Activated gamma-delta T cell treated with Interleukin-2 at 50 U/mL for 16 hours (primary cell): ENCODE measurements at places on chromosomes 6 and 20.

GRCh38 chr20:52888096-52888495, 84.1 kb upstream of the TSHZ2 start:
- no peak for DNase-seq

GRCh38 chr6:159525445-159526025, 167.5 kb downstream of the SOD2 start:
- no peak for DNase-seq

GRCh38 chr6:66897576-66897975, 1190.5 kb upstream of the EYS start:
- DNase-seq, result no peak

- DNase-seq, result peak; percentile 6
These were observed at the start of gene SNAP25 for GRCh38 chr20:10218536-10219451. SNAP25 (plus strand) TSS chr20:10218830; CDS start chr20:10275492, 56,662 bp downstream.

DNA sequence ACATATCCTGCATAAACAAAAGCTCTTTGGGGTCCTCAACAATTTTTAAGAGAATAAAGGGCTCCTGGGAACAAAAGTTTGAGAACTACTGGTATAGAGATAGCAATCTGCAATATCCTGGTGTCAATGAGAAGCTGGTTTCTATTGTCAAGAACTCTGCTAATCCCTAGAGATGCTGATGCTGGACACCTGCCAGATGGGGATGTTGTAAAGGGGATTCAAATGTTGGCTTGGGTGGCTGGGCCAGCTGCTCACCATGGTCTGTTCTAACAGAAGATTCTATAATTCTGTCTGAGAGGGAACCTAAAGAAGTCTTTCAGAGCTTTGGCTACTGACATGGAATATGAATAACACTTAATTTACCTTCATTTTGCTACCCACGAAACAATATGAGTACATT, 137.8 kb downstream of the BTBD9 start:
- DNase-seq, result no peak

DNA sequence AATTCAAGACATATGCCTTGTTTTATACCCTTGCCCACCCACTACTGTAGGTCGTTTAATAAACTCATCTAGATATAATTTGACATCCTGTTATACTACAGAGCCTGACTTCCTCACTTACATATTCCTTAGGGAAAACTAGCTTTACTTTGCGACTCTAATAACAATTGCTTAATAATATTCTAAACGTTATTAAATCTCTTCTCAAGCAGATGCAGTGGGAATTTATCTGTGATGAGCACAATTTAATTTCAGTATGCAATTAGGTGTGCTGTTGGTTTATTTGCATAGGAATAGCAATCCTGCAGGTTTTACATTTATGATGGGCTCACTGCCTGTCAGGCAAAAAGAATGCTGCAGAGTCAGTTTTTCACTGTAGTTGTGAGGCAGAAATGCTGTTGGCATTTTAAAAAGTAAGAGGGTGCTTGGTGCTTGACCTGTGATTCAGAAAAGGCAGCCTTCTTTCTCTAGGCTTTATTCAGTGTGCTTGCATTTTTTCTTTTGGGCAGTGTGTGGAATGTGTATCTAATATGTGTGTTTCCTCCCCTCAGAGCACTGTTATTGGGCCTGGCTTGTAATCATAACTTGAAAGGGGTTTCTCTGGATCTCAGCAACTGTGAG, 152.3 kb upstream of the SCGN start:
- no peak for DNase-seq

GRCh38 chr20:33561692-33562601, 72.1 kb downstream of the CBFA2T2 start:
- no peak for DNase-seq

DNA sequence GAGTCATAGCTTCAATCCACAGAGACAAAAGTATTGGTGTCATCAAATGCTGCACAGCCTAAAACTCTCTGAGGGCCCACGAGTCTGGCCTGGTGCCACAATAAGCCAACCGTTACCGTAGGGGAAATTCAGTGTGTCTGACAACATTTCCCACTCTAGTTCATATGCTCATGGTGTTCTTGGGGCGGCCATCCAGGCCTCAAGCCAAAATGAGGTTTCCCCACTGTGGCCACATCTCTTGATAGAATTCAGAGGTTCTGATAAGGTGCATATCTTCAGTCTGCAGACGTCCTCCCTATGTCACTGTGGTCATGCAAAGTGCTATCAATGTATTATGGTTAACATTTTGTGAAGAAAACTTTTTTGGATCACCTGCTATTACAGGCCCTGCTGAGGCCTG, 627.7 kb downstream of the QKI start:
- DNase-seq, result no peak

DNA sequence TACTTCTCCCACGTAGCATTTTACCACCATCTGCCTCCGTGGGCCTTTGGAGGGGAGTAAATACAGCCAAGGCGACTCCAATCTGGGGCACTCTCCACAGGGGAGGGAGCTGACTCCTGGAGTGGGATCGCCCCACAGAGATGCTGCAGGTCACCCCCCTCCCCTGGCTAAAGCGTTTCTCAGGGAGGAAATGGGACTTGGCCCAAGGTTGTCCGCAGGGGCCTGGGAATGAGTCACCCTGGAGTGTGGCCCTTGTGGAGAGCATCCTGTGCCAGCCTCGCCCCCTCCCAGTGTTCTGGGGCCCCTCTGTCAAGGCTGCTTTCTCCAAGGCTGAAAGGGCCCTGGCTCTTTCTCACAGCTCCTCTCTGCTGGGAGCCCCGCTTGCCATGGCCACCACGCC, 84.5 kb upstream of the QKI start:
- no peak for DNase-seq

DNA sequence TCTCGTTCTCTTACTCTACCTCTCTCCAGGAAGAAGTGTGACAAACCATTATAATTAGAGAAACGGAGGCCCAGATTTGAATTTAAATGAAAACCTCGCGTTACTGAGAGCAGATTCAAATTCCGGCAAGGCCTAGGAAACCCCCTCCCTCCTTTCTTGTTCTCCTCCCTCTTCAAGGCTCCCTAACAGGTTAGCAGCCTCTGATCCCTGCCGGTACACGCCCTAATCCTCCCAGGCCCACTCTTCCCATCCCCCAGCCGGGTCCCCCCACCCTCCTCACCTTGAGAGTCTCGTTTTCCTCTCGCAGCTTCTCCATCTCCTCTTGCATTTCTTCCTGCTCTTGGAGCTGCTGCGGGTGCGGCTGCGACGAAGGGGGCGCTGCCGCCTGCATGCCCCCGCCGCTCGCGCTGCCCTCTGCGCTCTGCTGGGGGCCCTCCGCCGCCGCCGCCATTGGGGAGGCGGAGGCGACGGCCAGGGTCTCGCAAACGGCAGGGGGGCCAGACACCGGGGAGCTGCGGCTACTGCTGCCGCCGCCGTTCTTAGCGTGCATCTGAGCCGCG, 3.8 kb downstream of the MTCL3 start:
- DNase-seq, result no peak

DNA sequence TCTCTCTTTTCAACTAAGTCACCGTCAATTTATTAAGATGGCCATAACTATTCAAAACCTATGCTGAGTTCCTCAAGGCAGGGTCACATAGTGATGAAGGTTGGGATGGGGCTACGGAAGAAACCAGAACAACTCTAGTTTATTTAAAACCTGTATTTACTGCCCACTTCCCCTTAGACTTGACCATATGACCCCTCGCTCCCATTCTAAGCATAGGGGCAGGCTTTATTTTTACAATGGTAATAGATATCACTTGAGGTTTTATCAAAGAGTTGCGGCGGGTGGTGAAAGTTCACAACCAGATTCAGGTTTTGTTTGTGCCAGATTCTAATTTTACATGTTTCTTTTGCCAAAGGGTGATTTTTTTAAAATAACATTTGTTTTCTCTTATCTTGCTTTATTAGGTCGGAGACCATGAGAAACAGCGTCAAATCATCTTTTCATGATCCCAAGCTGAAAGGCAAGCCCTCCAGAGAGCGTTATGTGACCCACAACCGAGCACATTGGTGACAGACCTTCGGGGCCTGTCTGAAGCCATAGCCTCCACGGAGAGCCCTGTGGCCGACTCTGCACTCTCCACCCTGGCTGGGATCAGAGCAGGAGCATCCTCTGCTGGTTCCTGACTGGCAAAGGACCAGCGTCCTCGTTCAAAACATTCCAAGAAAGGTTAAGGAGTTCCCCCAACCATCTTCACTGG, 5.5 kb downstream of the EDN1 start:
- no peak for DNase-seq

DNA sequence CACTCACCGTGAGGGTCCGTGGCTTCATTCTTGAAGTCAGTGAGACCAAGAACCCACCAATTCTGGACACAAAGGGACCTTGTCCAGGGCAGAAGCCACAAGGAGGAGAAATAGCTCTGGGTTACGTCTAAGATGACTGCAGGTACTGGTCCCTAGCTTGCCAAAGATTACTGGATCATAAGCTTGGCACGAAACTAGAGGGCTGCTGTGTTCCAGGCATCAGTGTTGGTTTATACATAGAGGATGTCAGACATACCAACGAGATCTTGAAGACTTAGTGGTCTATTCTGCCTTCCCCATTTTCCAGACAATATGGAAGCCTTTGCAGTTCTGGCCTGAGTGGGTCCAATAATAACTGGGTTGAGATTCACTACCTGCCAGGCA, 175.7 kb downstream of the TBX18 start:
- DNase-seq, result no peak

DNA sequence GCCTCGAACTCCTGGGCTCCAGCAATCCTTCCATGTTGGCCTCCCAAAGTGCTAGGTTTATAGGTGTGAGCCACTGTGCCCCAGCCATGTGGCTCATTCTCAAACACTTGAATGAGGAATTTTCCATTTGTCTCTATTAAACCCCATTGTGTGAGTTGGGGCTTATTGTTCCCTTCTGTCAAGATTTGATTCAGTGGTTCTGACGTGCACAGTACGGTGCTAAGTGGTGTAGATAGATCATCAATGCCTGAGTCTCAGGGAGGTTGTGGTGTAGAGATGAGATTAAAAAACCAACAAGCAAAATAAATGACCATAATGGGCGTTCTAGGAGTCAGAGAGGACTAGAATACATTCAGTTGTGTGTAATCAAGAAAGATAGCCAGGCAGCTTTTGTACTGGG, 335.6 kb downstream of the PRL start:
- no peak for DNase-seq

DNA sequence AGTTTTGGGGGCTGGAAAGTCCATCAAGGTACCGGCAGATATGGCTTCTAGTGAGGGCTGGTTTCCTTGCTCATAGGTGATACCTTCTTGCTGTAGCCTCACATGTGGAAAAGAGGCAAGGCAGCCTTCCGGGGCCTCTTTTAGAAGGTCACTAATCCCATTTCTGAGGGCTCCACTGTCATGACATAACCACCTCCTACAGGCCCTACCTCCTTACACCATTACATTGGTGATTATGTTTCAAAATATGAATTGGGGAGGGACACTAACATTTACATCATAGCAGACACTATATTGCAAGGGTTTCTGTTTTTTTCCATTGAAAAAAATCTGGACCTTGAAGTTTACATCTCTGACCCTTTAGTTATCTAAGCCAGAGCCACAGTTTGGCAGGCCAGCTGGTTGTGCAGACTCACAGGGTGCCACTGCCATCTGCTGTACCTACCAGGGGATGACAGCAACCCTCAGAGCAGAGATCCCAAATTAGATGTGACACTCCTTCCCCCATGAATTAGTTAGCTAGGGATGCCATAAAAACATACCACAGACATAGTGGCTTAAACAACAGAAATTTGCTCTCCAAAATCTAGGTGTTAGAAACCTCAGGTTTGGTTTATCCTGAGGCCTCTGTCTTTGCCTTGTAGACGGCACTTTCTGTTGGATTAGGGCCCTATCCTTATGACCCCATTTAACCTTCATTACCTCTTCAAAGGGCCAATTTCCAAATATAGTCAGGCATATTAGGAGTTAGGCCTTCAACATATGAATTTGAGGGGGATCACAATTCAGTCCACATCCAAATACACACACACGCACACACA, 166.4 kb upstream of the RNF217 start:
- no peak for DNase-seq

DNA sequence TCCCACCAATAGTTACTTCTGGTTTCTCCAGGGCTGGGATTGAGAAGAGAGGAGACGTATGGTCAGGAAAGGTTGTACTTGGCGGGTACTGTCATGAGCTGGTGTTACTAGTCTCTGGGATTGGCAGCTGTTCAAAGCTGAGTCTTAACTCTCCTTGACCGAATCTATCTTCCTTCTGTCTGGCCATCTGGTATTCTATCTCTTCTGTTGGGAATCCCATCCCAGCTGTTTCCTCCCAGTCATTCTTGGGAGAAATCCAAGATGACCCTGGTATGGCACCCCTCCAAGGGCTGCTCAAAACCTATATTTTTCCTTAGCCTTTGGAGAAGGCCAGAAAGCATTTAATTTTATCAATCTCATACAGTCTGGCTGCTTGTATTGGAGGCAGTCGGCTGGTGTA, 287.0 kb upstream of the CHD6 start:
- no peak for DNase-seq

GRCh38 chr6:156809034-156809433, 31.9 kb downstream of the ARID1B start:
- no peak for DNase-seq

- no peak for DNase-seq
These were observed 52.0 kb downstream of the TBXT start for GRCh38 chr6:166115609-166116008.

DNA sequence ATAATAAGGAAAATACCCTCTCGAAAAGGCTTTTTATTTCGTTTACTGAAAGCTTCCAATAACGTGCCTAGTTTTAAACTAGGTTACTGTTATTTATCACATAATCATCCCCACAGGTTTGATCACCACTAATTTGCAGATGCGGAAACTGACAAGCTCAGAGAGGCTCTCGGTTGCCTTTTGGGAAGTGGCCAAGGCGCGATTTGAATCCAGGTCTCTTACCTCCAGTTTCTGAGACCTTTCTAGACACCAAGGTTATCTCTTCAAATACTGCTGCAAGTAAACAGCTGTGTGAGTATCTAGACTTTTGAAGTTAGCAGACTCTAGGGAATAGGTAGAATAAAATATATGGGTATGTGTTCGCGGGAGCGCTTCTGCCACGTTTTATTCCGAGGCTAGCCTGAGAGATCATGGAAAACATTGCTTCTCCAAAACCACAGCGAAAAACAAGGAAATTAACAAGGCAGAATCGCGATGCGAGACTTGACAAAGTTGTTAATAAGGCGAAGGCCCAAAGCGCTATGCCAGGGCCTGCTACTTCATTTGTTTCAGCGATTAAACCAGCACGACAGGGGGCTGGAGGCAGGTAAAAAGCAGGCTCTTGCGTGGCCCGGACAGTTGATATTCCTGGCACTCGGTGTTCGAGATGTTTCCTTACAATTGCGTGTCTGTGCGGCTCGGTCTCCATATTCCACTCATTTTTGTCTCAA, 1.8 kb upstream of the JARID2 start:
- DNase-seq, result no peak
